Stimulated activated CD4-positive, alpha-beta T cell treated with anti-CD3 and anti-CD28 coated beads, Interleukin-12 subunit alpha, Interleukin-12 subunit beta, amount 100 ng/mL, for 24 hours (primary cell): ENCODE measurements at places on chromosomes 4 and X.

DNA sequence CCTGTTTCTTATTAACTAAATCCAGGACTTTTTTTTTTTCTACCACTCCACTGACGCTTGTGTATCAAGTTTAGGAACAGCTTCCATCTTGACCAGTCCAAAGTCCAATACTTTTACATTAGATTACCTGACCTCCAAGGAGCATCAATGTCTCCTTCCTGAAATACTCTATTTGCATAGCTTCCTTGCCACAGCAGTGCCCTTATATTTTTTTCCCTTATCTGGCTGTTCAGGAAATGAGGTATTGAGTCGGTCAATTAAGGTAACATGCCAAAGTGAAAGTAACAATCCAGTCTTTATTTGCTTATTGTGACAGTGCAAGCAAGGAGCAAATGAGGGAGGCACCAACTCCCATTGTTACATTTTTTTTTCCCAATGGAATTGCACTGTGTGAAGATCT is 730.8 kb upstream of the NDST4 start:
- DNase-seq = no peak

DNA sequence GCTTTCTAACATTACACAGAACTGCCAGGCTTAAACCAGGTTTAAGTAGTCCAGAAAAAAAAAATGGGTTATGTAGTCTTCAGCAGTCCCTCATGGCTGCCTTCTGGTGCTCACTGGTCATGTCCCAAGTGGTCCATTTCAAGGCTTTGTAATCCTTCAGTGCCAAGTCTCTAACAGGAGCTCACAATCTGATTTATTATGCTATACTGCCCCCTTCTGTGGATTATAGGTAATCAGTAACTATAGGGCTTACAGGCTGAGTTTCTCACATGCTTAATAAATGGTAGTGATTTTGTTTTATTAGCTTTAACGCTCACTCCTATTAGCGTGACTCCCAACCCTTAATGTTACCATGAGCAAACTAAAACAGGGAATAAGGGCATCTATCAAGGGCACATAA is 92.5 kb upstream of the EDA2R start:
- no peak for DNase-seq

DNA sequence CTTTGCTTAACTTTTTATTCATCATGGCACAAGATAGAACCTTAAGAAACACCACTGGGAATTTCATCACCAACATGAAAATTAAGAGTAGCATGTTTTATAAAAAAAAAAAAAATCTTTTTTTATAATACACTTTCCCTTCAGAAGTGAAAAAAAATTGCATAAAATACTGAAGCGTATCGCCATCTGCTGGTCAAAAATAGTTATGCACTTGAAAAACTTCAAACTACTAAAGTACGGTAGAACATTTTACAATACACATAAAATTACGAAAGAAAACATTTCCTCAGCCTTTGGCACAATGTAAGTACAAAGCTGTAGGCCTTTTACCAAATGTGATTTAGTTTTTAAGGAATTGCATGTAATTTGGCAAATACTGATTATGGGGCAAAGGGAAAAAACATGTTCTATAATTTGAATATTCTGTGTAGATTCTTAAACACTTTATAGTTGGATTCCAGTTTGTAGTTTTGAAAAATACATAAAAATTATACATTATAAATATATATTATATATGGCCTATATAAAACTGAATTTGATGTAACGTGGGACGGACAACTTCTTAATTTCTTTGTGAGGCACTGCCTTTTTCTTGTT is 26.5 kb downstream of the HCCS start:
- no peak for DNase-seq

- DNase-seq = no peak
Observed at GRCh38 chrX:21207080-21207479, 167.1 kb upstream of the CNKSR2 start.

DNA sequence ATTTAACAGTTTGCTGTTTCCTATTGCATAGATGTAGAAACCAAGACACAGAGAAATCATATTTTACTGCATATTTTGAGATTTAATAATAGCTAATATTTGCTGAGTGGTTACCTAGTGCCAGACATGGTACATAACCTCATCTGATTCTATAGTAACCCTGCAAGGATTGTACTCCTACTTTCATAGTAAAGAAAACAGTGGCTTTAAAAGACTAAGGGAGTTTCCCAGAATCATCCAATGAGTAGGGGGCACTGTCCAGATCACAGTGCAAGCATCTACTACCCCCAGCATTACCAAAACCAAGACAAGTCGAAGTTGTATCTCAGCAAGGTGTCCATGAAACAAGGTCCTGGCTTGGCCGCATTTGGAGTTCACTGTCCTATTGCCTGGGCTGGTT is 224.5 kb upstream of the TENM3 start:
- no peak for DNase-seq

- no peak for DNase-seq
Observed at GRCh38 chr4:144562019-144562705, 83.8 kb upstream of the HHIP start.

DNA sequence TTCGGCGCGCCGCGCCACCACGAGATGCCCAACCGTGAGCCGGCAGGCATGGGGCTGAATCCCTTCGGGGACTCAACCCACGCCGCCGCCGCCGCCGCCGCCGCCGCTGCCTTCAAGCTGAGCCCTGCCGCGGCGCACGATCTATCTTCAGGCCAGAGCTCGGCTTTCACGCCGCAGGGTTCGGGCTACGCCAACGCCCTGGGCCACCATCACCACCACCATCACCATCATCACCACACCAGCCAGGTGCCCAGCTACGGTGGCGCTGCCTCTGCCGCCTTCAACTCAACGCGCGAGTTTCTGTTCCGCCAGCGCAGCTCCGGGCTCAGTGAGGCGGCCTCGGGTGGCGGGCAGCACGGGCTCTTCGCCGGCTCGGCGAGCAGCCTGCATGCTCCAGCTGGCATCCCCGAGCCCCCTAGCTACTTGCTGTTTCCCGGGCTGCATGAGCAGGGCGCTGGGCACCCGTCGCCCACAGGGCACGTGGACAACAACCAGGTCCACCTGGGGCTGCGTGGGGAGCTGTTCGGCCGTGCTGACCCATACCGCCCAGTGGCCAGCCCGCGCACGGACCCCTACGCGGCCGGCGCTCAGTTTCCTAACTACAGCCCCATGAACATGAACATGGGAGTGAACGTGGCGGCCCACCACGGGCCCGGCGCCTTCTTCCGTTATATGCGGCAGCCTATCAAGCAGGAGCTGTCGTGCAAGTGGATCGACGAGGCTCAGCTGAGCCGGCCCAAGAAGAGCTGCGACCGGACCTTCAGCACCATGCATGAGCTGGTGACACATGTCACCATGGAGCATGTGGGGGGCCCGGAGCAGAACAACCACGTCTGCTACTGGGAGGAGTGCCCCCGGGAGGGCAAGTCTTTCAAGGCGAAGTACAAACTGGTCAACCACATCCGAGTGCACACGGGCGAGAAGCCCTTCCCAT is 1.1 kb downstream of the ZIC3 start:
- no peak for DNase-seq

GRCh38 chr4:1237981-1238675 is 10.8 kb downstream of the CTBP1 start:
- no peak for DNase-seq

GRCh38 chr4:85617202-85617601 is 142.3 kb downstream of the ARHGAP24 start:
- DNase-seq = no peak

DNA sequence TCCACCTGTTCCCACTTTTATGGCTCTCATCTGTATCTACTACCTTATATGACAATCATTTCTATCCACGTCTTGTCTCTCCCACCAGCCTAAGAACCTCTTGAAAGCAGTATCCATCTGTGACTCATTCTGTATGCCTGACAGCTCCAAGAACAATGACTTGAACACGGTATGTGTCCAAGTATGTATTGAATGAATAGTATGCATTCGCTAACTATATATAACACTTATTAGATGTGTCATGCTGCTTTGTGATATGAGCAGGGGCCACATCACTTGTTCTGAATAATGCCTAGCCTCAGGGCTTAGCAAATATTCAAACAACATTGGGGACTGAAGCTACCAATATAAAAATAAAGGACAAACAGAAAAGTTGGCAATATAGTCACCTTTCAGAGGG is 4.9 kb downstream of the OPHN1 start:
- DNase-seq = no peak

GRCh38 chr4:56007154-56007553 is 58.4 kb downstream of the CEP135 start:
- no peak for DNase-seq

- no peak for DNase-seq
Observed at GRCh38 chr4:27716693-27717430, 856.2 kb downstream of the STIM2 start.

DNA sequence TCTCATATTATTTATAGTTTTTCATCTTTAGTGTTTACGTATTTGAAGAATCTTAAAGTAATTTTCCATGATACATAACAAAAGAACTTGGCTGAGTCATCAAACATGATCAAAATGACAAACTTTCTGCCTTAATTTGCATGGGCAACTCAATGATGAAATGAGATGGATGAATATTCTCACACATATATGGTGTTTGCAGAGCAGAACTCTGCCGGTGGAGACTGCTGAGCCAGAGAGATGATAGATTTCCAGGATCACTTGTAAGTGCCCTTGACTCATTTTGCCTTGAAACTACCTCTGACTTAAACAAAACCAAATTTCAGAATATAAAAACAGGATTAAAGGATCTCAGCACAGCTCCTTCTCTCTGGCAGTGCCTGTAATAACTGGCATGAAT is 38.2 kb downstream of the TRPC3 start:
- DNase-seq = no peak

GRCh38 chr4:14695095-14695845 is 307.0 kb upstream of the CPEB2 start:
- DNase-seq = no peak

DNA sequence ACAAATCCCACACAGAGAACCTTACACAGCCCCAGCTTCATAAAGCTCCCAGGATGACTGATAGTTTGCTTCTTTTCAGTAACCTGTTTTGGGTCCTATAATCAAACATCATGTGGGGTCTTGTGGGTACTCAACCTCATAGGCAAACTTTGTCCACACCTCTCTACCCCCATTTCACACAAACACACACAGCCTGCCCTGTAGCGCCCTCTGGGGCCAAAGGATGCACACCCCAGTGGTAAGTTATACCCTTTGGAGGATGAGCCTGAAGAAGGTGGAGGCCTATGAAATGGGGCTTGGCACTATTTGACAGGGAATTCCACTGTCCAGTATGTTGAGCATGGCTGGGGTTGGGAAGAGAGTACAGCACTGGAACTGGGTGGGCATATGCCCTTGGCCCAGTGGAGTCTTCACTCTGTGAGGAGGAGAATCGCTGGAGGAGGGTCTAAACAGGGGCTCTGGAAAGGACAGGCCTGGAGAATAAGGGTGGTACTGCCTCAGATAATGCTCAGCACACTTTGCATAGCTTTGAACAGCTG is 30.5 kb upstream of the COL25A1 start:
- DNase-seq = peak; percentile 20

GRCh38 chr4:95191537-95191936 is 357.2 kb downstream of the UNC5C start:
- no peak for DNase-seq

- DNase-seq = no peak
Observed at GRCh38 chr4:124423160-124423559, 289.4 kb downstream of the ANKRD50 start.

DNA sequence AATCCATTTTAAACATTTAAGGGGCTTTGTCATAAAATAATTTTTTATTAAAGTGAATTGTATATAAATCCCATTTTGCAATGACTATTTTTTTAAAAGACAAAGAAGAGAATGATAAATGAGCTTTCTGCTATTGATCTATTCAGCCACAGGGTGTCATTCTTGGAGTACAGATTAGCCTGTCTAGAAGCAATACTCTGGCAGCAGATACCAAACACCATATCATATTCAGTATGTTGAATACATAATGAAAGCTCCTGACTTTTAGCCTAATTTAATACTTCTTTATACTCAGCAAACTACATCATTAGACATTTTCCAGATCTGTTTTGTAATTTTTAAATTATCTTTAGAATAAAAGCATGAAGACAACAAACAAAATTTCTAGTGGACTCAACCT is 496.3 kb downstream of the PDGFC start:
- DNase-seq = no peak

GRCh38 chrX:116246261-116246660 is 75.7 kb downstream of the AGTR2 start:
- no peak for DNase-seq

DNA sequence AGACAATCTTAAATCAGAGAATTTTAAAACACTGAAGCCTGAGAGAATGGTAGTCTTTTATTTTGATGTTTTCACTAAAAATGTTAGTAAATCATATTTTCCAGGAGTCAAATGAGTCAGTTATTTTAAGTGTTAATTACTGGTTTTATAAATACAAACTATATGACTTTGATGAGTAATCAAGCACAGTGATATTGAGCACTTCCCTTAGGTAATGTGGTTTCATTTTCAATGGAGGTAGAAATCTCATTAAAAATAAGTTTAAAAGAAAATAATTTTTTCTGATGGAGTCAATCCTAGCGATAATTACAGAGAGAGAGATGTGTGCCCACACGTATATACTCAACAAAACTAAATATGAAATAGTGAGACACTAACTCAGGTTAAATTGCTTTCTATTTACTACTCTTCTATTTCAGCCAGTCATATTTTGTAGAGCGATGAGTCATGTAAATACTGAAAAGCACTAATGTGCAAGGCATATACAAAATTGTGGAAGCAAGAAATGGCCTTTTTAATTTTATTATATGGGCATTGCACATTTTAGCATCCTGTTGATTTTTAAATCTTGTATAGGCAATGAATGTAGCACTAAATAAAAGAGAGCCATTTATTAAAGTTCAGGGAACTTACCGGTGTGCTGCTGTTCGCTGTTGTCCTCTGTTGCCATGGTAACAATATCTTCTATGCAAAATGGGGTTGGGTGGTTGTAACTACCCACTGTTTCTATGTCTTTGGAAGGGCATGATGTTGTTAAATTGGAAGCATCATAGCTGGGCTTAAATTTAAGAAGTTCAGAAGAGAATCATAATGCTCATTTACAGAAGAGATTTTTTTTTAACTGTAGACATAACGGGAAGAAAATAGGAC is 513.7 kb downstream of the TLL1 start:
- DNase-seq = no peak
